IPS DF 6.9 (cell line): ENCODE measurements at places on chromosomes 11 and 22.

DNA sequence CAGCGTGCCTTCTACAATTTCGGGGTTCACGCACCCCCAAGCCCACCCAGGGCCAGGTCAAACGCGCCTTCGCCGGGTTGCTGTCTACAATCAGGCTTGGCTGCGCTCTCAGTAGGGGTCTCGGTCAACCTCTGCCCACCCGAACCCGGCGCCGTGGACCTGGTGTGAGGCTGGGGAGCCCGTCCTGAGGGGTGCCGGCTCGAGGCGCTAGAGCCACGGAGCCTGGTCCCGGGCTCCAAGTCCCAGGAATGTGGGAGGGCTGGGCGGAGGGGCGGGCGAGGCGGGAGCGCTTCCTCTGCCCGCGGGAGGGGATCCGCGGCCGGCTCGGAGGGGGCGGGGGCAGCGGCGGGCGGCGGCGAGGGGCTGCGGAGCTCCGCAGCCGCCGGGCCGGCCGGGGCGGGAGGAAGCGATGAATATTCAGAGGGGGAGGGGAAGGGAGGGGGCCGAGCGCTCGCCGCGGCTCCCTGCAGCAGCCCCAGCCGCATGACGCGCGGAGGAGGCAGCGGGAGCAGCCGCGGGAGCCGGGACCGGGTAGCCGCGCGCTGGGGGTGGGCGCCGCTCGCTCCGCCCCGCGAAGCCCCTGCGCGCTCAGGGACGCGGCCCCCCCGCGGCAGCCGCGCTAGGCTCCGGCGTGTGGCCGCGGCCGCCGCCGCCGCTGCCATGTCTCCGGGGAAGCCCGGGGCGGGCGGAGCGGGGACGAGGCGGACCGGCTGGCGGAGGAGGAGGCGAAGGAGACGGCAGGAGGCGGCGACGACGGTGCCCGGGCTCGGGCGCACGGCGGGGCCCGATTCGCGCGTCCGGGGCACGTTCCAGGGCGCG is at the start of gene PTPRJ:
TSS of gene PTPRJ (plus strand) at position 472 of the 819 bp plus-strand sequence. CDS start 354 bp downstream, outside the sequence.
- no peak for DNase-seq

DNA sequence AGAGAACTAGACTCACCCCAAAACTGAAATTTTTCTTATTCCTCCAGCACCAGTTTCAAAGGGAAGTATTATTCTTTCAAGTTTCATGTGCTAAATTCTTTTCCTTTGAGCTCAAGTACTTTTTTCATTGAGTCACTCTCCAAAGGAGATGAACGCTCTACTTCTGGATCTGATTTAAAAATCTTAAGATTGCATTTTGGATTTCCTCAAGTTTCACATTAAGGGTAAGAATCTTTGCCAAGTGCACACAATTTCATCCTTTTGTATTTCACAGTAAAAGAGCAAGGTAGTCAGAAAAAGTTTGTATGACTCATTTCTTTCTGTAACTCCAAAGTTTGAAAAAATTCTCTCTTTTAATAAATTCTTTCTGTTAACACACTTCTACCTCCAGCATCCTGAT is 435.5 kb downstream of the RAB38 start:
- no peak for DNase-seq

GRCh38 chr11:133693110-133693509 is 152.2 kb downstream of the SPATA19 start:
- no peak for DNase-seq

DNA sequence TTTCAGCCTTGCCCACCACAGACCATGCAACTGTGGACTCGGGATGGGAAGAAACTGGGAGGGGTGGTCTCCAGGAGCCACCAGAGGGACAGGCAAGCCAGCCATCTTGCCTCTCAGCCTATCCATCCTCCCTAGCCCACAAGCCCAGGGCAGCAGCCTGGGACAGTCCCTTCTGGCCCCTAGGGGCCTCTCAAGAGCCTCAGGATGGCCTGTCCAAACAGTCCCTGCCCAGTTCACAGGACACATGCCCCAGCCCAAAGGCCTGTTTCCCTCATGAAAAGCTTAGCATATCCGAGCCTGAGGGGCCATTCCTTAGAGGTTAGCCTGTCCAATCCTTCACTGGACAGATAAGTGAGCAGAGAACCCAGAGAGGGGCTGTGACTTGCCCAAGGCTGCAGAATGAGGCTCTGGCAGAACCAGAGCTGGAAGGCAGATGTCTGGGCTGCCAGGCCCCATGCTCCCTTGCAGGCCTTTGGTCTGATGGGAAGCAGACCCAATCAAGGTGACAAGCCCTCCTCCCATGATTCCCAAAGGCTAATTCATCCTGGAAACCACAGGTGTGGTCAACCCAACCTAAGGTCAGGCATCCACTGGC is 28.2 kb downstream of the LRRC10B start:
- DNase-seq, result no peak

DNA sequence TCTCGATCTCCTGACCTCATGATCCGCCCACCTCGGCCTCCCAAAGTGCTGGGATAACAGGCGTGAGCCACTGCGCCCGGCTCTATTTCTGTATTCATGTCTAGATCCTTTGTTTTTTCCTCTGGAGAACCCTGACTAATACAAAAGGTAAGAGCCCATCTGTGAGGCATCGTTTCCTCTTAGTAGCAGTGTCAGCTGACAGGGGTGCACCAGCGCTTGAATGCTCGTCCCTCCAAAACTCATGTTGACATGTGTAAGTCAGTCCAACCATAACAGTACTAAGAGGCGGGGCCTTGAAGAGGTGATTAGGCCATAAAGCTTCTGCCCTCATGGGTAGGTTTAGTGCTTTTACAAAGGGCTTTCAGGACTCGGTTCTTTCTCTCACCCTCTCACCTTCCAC is 470.1 kb upstream of the B3GAT1 start:
- no peak for DNase-seq

- DNase-seq, result no peak
These were observed 319.8 kb downstream of the DLG2 start for GRCh38 chr11:85307366-85307765.

GRCh38 chr22:20058989-20059770 is 20.9 kb upstream of the DGCR8 start:
- no peak for DNase-seq

GRCh38 chr11:85444479-85444878 is 182.7 kb downstream of the DLG2 start:
- DNase-seq, result no peak

GRCh38 chr11:128860571-128861361 is 6.3 kb downstream of the KCNJ1 start:
- no peak for DNase-seq

DNA sequence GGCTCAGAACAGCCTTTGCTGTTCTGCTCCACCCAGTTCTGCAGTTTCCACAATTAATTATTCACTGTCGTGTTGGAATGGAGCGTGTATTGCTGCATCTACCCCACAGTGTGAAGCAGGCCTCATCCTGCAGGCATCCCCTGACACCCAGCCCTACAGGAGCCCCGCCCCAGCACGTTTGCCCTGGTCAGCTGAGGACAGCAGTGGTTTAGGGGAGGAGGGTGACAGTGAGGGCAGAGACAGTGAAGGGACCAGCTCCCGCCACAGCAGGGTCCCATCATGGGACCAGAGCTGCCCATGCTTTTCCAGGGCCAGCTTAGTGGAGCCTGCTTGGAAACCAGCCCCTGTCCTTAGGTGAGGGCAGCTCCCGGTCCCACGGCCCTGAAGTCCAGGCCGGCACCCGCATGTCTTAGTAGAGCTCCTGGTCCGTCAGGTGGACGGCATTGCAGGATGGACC is 273.0 kb downstream of the TBC1D22A start:
- DNase-seq, result no peak

DNA sequence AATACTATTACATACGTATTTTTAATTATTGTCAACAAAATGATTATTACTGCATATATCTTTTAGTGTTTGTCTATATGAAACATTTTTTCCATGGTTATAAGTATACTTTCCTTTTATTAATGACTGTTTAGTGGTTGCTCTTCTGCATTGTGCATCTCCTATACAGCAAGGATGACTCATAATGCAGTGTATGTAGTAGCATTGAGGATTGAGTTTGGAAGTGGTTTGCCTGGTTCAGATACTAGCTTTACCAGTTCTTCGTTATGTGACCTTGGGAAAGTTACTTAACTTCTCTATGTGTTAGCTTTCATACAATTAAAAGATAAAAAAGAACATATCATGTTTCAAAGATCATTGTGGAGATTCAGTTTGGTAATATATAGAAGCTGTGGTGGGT is 44.1 kb downstream of the CHORDC1 start:
- DNase-seq, result no peak

GRCh38 chr11:112162761-112163546 is 940 bp downstream of the IL18 start:
- DNase-seq, result no peak

DNA sequence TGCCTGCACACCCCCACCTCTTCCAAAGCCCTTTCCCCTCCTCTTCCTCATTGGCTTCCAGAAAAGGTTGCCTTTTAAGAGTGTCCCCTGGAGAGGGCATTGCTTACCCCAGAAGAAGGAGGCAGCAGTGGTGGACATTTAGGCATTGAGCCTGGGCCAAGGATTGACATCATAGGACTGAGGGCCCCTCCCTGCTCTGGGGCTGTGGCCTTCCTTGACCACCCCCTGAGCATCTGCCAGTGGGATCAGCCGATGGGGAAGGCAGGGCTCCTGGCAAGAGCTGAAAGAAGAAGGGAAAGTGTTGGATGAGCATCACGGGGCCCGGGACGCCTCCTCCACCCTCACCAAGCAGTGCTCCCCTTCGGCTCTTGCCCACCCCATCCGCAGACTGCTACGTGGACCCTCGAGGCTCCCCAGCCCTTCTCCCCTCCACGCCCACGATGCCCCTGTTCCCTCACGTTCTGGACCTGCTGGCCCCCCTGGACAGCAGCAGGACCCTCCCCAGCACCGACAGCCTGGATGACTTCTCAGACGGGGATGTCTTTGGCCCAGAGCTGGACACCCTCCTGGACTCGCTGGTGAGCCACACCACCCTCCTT is 37.4 kb downstream of the ZC3H7B start:
- no peak for DNase-seq

- no peak for DNase-seq
These were observed 6.3 kb downstream of the GRK2 start for GRCh38 chr11:67272327-67273259.

GRCh38 chr11:46387919-46388618 is 3.5 kb downstream of the CHRM4 start:
- DNase-seq, result no peak

DNA sequence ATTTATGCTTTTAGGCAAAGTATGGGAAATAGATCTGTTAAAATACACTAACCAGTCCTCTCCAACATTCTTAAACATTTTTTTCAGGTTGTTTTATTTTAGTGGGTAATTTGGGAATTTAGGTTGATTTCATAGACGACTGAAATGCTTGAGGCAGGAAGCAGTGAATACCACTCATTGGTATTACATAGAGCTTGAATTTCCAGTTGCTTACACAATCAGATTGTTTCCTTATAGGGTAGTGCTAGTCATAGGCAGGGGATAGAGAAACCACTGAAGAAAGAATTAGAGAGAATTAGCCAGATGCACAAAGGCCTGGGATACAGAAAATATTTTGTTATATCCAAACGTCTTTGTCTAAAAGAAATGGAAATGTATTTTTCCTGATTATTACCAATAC is 23.9 kb upstream of the LYVE1 start:
- no peak for DNase-seq

- no peak for DNase-seq
These were observed 19.6 kb upstream of the MOGAT2 start for GRCh38 chr11:75697906-75698581.

DNA sequence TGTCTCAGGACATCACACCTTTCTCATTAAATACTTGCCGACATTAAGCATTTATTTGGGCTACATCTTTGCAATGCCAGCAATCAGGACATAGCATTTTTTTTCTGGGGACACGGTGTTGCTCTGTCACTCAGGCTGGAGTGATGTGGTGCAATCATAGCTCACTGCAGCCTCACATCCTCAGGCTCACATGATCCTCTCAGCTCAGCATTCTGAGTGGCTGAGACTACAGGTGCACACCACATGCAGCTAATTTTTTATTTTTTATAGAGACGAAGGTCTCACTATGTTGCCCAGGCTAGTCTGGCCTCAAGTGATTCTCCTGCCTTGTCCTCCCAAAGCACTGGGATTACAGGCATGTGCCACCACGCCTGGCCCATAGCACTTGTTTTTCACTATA is 21.6 kb downstream of the OR9G1 start:
- DNase-seq, result no peak

DNA sequence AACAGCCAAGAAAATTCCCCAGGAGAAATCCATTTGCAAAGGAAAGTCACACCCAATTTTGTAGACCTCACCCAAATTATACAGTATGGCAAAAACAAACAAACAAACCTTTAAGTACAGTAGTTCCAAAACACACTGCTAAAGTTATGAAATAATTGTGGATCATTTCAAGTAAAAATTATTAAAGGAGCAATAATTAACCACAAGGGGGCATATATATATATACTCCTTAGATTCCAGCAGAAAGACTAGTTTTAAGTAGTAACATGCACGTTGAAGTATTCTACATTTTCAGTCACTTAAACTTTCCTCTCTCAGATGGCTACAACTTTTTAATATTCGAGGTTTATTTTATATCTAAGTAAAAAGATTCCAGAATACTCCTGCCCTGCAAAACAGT is 26.8 kb downstream of the RNF141 start:
- DNase-seq, result no peak

- no peak for DNase-seq
These were observed 8.0 kb downstream of the TMEM86A start for GRCh38 chr11:18706330-18707243.

DNA sequence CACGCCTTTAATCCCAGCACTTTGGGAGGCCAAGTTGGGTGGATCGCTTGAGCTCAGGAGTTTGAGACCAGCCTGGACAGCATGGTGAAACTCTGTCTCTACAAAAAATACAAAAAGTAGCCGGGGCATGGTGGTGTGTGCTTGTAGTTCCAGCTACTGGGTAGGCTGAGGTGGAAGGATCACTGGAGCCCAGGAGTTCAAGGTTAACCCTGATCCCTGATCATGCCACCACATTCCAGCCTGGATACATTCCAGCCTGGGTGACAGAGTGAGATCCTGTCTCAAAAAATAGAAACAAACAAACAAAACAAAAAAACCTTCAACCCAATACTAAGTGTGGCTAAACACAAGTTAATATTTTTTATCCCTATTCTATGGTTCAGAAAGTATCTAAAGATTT is 66.4 kb upstream of the CLNS1A start:
- no peak for DNase-seq
